ENCODE measurements at places on chromosomes 6 and 20.

DNA sequence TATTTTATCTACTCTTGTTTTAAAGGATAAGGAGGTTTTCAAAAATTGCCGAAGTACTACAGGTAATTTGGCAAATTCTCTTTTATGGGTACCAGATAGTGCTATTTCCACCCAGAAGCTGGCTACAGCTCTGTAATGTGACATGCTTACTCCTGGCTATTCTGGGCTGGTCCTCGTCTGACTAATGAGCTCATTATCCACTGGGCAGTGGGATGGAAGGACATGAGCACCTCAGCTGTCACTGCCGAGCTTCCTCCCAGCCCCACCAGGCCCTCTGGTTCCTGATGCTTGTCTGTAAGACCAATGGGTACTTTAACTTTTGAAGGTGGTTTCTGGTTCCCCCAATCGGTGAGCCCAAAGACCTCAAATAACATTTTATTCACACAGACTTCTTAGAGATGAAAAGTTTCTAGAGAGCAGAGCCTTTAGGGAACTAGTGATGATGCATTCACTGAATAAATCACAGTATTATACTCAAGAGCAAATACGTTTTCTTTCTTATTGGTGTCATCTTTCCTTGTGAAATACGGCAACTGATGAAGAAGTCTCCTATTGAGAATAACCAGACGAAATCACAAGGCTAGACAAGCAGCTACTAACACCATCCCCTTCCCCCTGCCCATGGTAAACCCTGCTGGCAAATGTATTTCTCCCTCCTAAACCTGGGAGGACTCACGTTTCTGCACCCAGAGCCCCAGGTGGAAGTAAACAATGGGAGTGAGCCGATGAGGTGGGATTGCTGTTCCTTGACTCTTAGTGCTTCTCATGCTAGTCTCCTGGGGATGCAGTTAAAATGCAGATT lies 80.8 kb downstream of the SLC22A3 start:
- DNase-seq: no peak

DNA sequence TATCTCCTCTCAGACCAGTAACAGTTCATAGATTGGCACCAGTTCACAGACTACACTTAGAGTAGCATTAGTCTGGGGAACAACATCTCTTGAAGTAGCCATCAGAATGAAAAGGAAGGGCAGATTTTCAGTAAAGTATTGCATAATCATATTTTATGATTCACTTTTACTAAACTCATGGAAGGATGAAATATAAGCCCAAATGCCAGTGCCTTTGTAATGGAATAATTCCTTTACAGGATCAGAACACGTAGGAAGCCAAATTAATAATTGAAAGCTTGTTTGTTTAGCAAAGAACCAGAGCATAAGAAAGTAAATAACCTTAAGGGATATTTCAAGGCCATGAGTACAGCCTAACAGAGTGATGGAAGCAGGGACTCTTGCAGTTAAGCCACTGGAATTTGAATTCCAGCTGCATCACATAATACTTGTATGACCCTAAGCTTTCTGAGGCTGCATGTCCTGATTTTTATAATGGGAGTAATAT lies 11.4 kb upstream of the LOC128125822 start:
- no peak for DNase-seq

DNA sequence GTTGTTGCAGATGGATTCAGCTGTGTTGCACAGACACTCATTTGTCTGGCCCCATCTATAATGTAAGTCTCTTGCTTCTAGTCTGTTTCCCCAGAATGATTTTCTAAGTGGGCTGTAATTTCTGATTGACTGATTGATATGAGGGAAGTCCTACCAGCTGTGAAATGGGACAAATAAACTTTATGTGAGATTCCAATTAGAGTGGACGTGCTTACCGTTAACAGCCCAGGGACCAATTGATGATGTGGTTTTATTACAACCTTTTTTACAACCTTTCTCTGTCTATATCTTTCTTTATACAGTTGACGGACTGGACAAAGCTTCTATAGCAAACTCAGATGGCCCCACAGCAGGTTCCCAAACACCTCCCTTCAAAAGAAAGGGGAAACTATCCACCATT lies 33.9 kb downstream of the PHACTR2 start:
- DNase-seq: no peak

GRCh38 chr20:8524101-8525016 lies 392.3 kb downstream of the PLCB1 start:
- no peak for DNase-seq

DNA sequence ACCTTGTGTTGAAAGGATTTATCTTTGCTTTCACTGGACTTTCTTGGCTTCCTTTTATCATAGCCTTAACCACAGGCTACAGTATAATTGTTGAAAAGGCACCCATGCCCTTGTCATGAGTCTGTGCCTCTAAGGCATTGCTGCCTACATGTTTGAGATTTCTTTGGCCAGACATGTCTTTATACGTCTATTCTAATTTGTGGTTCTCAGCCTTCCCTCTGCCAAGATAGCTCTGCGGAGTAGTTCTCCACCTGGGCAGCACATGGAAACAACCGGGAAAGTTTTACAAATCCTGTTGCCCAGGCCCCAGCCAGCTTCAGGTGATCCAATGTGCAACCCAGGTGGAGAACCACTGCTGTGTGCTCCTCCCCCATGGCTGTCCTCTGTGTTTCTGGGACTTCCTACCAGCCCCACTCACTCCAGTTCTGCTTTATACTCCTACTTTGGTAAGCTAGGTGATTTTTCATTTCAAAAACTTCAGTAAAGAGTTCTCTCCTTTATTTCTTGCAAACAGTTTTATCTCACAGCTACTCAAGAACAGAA lies 159.6 kb upstream of the MYLIP start:
- no peak for DNase-seq

DNA sequence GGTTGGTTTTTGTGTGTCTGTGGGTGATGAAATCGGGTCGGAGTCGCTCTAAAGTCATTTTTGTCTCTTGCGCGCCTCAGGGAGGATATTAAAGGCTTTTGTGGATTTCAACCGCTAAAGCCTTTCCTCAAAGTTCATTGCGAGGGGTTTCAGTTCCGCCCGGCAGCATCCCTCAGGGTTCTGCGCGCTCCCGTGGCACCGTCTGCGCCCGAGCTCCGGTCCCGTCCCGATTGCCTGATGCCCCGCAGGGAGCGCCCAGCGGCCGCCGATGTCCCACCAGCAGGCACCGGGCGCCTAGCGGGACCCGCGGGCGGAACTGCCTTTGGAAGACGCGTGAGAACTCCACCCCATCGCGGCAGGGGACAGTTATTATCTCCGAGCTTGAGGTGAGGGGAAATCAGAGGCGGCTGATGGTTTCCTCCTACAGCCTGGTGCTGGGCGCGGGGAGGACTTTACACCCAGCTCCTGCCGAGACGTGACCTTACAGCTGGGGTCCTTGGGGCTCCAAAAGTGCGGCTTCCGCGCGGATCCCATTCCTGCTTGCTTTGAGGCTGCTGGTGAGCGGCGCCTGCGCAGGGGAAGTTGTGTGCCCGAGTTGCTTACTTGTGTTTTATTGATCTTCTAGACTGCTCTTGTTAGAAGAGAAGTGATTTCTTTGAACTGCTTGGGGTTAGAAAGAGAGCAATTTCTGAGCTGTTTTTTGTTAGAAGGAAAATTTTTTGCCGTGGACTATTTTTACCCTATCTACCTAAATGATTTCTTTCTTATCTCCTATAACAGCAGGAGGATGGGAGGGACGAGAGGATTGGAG lies 27.1 kb downstream of the ULBP1 start:
- DNase-seq: no peak

- peak; percentile 58 for DNase-seq
These were observed 49.9 kb upstream of the TMEM30A start for GRCh38 chr6:75334266-75335040.

DNA sequence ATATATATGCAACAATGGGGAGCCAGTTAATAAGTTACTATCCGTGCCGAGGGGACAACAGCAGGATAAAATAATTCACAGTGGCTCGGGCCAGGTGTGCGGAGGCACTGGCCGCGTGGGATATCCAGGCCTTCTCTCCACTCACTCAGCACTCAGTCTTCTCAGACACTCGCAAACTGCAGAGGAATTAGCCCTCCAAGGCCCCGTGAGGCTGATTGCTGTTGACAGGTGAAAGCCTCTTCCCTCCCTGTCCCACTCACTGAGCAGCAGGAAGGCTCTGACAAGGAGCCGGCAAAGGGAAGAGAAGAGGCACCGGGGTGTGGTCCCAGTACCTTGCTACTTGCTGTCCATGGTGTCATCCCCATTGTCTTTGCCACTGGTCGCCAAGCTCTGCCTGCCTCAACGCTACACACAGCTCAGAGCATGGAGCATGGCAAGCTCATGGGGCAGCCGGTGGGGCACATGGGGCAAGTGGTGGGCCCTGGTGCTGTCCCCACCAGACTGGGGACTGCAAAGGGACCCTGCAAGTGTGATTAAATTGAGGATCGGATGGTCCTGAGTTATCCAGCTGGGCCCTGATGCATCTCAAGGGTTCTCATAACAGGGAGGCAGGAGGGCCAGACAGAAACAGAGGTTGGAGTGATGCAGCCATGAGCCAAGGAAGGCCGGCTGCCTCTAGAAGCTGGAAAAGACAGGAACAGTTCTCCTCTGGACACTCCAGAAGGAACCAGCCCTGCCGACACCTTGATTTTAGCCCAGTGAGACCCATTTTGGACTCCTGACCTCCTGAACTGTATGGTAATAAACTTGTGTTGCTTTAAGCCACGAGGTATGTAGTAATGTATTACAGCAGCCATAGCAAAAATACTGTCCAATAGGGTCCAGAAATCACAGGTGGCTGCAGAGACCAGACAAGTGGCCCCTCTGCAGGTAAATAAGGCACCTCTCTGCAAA lies 119.7 kb downstream of the PSMB1 start:
- no peak for DNase-seq

- no peak for DNase-seq
These were observed 315.5 kb downstream of the GMDS start for GRCh38 chr6:1929931-1930330.

- no peak for DNase-seq
These were observed 152.7 kb downstream of the VEGFA start for GRCh38 chr6:43922426-43923375.

DNA sequence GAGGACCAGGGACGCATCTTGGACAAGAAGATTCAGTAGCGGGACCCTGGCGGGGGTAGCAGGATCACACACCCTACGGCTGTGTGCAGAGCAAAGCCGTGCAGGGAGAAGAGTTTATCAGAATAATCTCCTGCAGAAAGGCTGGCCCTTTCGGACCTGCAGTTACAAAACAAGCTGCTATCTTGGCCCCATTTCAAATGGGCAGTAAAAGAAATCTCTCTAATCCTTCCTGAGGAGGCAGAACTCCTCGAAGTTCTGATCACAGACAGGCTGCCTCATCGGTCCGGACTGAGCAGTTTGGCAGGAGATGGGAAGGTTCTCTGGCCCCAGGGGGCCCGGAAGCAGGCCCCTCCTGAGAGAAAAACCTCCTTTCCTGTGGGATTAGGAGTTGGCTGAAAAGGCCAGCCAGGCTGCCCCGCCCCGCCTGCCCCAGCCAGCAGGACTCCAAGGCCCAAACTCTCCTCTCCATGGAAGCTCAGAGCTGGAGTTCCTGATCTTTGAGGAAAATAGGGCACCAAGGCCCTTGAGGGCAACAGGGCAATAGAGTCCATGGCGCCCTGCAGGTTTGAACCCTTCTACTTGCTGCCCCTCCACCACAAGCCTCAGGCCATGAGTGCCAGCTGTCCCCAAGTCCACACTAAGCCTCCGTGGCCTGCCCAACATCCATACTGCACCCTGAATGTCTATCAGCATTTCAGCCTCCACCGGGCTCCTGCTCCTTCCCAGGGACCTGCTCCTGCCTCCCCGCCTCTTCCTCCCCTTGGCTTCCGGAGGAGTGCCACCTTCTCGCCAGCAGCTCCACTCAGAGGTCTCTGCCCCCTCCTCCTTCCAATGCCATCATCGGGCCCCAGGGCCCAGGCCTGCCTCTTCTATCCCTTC lies 141.3 kb downstream of the PREX1 start:
- DNase-seq: no peak

- no peak for DNase-seq
These were observed 118.9 kb upstream of the SLC22A23 start for GRCh38 chr6:3575701-3576100.

GRCh38 chr6:35977308-35977707 lies 47.1 kb downstream of the SLC26A8 start:
- no peak for DNase-seq

- DNase-seq: peak; percentile 92
These were observed 593.4 kb upstream of the JAG1 start for GRCh38 chr20:11267131-11267761.
